ENCODE measurements at places on chromosomes 12 and 14.

- DNase-seq = no peak
These were observed 6.7 kb downstream of the CFL2 start for GRCh38 chr14:34707722-34708121.

GRCh38 chr12:7892186-7892980 is 19.7 kb upstream of the SLC2A14 start:
- DNase-seq = no peak

DNA sequence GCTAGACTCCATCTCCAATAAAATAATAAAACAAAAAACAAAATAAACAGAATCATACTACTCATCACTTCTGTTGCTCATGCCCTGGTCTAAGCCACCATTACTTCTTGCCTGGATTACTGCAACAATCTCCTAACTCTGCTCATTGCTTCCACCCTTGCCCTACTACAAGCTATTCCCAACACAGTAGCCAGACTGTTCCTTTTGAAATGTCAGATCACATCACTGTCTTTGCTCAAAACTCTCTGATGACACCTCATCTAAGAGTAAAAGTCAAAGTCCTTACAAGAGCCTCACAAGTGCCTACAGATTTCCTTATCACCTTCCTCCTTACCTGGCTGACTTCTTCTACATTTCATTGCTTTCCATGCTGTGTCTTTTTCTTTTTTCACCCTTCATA is 10.0 kb downstream of the FBXO33 start:
- no peak for DNase-seq

DNA sequence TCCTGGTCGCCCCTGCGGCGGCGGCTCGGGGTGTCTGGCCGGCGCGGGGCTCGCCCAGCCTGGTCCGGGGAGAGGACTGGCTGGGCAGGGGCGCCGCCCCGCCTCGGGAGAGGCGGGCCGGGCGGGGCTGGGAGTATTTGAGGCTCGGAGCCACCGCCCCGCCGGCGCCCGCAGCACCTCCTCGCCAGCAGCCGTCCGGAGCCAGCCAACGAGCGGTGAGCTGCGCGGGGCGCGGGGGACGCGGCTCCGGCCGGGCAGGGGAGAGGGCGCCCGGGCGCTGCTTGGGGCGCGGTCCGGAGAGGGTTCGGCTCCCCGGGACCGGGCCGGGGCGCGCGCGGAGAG is at the start of gene LGALS3:
Gene LGALS3, plus strand, starts transcription at position 167 of the 342 bp plus-strand sequence. CDS start 8,122 bp downstream, outside the sequence.
- no peak for DNase-seq

- DNase-seq = no peak
These were observed 39.5 kb upstream of the USP44 start for GRCh38 chr12:95590775-95591174.

- no peak for DNase-seq
These were observed 76.8 kb downstream of the DAD1 start for GRCh38 chr14:22512106-22512814.

GRCh38 chr14:27065886-27066285 is 468.1 kb upstream of the NOVA1 start:
- DNase-seq = no peak

Data from stimulated activated CD8-positive, alpha-beta memory T cell treated with anti-CD3 and anti-CD28 coated beads, Interleukin-7, amount 100 ng/mL, for 1 hour (primary cell).